AG10803 (cell line): ENCODE measurements at places on chromosomes 12 and 14.
A peak's percentile ranks its signal among the peaks of the same experiment; 100 is the strongest.

GRCh38 chr14:104660597-104660996 lies 28.8 kb upstream of the INF2 start:
- DNase-seq = no peak

- peak; percentile 35 for DNase-seq
These were observed 181.1 kb downstream of the BTG1 start for GRCh38 chr12:91964501-91964900.

GRCh38 chr14:76612654-76613053 lies 148.6 kb upstream of the VASH1 start:
- no peak for DNase-seq

- no peak for DNase-seq
These were observed 100.1 kb downstream of the SINHCAF start for GRCh38 chr12:31225656-31226535.

DNA sequence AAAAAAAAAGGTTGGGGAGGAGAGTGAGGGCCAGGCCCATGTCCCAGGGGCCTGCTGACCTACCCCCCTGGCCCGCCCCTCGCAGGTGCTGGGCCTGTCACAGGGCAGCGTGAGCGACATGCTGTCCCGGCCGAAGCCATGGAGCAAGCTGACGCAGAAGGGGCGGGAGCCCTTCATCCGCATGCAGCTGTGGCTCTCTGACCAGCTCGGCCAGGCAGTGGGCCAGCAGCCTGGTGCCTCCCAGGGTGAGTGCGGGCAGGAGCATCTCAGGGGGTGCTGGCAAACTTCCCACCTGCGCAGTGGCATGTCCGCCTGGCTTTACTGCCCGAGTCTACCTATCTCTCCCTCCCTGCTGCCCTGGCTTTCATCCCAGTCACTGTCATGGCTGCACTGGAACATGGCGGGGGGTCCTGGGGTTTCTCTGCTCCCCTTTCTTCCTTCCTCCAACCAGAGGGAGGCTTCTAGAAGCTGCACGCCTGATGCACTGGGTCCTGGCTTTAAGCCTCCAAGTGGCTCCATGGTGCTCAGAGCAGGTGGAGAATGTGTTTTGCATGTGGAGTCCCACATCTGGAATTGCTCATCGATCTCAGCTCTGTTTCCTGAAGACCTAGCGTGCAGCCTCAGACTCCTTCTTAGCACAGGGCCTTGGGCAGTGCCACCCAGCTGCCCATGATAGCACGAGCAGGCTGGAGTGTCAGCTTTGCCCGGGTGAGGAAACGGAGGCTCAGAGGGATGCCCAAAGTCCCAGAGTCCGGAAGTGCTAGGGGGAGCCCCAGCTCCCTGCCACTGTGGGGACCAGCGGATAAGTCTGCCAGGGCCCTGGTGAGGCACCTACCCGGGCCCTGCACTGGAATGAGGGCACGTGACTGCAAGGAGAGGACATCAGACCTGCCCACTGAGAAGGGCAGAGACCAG lies 46.3 kb downstream of the PHETA1 start:
- peak; percentile 18 for DNase-seq

GRCh38 chr14:61589691-61590581 lies 105.4 kb upstream of the HIF1A start:
- no peak for DNase-seq

DNA sequence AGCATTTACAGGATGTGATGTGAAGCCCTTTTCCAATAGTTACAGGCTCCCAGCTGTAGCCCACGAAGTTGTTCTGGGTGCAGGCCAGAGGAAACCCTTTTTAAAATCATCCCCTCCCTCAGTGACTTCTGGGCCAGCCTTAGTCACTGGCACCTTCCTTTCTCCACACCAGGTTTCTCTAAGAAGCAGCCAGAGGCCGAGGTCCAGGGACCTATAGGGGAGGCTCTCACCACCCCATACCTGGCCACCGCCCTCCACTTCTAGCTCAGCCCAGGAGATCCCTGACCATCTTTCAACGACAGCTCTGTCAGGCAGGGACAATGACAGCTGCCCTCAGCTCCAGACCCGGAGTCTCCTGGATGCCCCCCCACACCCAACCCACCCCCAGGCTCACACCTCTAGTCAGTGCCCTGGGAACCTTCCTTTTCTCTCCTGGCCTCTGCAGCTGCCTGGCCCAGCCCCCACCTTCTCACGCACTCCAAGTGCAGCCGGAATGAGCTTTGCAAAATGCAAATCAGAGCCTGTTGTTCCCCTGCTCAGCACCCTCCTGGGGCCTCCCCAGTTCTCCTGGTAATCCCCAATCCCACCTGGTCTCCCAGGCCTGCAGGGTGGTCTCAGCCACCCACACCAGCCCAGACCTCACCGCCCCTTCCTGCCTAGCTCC lies 46.7 kb downstream of the TESC start:
- DNase-seq = no peak

DNA sequence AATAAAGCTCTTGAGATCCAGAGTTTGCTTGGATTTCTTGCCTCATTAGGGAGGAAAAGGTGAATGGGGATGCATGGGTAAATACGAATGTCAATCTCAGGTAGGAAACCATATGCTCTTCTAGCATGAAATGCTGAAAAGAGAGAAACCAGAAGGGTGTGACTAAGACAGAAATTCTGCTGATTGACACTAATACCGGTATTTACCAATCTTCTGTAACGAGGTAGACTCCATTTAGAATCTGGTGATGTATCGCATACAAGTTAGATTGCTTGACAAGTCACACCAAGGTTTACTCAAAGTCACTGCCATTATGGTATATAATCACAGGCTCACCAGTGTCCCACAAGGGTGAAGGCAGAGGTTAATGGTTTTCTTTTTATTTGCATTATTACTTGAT lies 337.9 kb downstream of the NRXN3 start:
- no peak for DNase-seq

DNA sequence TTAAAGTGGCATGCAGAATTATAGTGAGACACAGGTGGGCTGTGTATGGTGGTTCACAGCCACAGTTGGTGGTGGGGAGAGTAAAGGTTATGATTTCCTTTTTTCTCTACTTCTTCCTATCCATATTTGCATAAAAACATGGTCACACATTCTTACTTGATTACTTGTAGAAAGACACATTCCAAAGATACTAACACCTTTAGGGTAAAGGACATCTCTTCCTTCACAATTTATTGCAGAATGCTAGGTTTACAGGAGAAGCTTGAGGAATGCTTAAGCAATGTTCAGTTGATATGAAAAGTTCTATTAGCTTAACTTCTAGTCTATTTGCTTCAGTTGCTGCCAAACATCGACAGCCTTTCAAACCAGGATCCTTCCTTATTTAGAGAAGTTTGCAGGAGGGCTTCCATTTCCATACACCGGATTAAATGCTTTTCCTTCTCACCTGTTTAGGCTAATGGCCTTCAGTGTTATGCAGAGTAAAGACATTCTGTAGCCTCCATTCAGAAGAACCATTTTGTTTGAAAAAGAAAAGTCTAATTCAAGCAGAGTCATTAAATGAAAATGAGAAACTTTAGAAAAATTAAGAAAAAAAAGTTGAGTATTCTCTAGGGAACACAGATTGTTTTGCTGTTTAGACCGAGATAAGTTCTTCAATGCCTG lies 2.6 kb upstream of the PHC1 start:
- DNase-seq = no peak

GRCh38 chr14:28773861-28774691 lies 7.5 kb downstream of the FOXG1 start:
- DNase-seq = peak; percentile 40

DNA sequence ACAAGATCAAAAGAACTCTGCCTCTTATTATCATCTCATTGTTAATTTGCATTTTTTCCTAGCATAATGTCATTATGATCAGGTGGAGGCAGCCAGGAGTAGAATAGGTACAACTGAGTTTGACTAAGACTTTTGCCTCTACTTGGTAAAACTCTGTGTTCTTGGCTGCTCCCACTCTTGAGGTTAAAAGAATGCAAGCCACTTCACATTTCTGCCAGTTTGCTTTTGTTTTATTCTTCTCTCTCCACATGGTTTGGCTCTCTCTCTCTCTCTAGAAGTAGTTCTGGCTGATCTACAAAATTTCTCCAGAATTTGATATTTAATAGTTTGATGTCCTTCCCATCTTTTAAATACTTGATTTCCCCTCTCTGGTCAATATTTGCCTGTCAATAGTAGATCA lies 170.7 kb upstream of the E2F7 start:
- DNase-seq = peak; percentile 73

- DNase-seq = peak; percentile 84
These were observed 2.9 kb upstream of the MMP17 start for GRCh38 chr12:131825146-131825892.

GRCh38 chr14:88519907-88520306 lies 34.9 kb downstream of the PTPN21 start:
- DNase-seq = no peak

- no peak for DNase-seq
These were observed 9.9 kb downstream of the DPF3 start for GRCh38 chr14:72883961-72884360.

- no peak for DNase-seq
These were observed 153.0 kb downstream of the PCNX1 start for GRCh38 chr14:71060274-71060673.

GRCh38 chr14:66752109-66752508 lies 244.2 kb downstream of the GPHN start:
- no peak for DNase-seq

GRCh38 chr12:15118955-15119354 lies 102.3 kb downstream of the RERG start:
- no peak for DNase-seq

GRCh38 chr14:85291731-85292130 lies 238.2 kb upstream of the FLRT2 start:
- DNase-seq = no peak

- no peak for DNase-seq
These were observed 60.6 kb downstream of the BEGAIN start for GRCh38 chr14:100526632-100527031.

- peak; percentile 48 for DNase-seq
These were observed 353.7 kb downstream of the APAF1 start for GRCh38 chr12:98998697-98999299.

DNA sequence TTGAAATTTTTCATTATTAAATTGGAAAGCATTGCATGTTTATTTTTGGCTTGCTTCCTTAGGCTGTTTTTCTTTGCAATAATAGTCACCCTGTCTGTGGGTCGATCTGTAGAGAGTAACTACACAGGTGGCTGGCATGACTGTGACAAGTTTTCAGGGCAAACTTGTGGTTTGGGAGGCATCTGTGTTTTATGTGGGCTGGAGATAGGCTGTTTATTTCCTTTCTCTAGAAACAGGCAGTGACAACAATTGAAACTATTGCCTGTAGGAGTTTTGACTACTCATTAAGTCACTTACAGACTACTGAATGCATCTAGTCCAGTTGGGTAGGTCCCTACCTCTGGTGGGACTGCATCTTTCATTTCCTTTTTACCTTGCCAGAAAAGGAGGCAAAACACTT lies 155.6 kb downstream of the DYRK2 start:
- DNase-seq = no peak

DNA sequence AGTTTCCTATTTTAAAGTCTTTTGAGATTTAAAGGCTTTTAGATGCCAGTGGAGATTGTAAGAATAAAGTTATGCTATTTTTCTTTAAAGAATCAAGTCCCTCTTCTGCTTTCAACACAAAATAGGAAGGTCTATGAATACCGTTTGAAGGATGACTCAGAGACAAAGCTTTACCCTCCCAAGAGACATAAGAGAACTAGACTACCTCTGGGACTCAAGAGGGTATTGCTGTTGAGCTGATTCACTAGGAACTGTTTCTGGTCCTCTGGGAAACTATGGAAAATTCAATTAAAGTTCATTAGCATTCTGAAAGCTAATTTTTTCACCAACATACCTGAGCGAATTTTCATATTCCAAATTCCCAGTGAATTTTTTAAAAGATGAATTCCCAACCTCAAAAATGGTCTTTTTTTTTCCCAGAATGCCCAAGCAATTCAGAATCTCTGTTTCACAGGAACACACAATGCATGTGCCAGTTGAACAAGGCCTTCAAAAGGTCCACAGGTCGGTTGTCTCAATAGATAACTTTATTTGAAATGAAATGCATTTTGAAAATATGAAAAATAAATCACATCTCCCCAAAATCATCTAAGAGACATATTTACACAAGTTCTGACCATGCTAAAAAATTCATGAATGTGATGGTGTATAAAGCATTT lies 6.5 kb downstream of the PHLDA1 start:
- DNase-seq = peak; percentile 82

- no peak for DNase-seq
These were observed 562 bp downstream of the ZFYVE1 start for GRCh38 chr14:73026243-73026844.

- DNase-seq = no peak
These were observed 102.7 kb upstream of the G2E3 start for GRCh38 chr14:30456296-30456695.

GRCh38 chr14:75277008-75277814 lies 1.4 kb upstream of the FOS start:
- peak; percentile 93 for DNase-seq

DNA sequence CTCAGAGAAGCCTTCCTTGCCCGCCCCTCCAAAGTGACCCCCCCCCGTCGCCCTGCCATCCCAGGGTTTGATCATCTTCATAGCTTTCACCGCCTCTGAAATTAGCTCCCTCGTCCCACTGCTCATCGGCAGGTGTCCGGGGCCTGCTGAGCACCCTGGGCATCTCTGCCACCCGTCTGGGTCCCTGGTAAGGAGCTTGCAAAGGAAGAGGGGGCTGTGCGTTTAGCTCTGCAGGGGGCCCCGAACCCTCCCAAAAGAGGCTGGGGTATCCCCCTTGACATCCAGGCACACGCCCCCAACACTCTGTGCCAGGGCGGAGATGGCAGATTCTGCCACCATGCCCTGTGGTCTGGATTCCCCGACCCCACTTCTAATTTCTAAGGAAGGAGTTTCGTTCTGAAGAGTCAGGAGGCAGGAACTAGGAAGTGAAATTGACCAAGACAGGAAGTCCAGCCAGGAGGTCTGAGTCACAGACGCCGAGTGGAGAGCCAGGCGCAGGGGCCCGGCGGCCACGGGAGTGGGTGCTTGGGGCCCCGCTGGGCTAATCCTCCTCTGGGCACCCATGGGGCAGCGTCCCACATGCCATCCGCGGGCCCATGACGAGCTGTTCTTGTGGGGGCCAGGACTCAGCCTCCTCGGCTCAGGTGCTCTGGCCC lies 95.7 kb downstream of the RFLNA start:
- peak; percentile 77 for DNase-seq

DNA sequence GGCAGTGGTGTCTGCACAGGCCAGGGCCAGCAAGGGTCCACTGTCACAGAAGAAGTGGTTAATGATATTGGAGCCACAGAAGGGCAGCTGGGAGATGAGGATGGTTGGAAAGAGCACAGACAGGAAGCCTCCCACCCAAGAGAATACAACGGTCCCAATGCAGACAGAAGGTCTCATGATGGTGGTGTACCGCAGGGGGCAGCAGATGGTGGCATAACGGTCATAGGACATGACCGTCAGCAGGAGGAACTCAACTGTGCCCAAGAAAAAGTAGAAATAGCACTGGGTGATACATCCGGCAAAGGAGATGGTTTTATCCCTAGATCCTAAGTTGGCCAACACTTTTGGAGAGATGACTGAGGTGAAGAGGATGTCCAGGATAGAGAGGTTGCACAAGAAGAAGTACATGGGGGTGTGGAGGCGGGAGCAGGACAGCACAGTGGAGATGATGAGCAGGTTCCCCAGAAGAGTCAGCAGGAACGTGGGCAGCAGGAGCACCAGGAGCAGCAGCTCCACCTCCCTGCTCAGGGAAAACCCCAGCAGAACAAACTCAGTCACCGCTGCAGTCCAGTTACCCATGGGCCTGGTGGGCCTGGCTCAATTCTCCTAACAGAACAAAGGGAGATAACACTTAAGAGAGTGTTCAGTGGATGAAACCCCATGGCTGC lies 9.8 kb downstream of the OR6J1 start:
- DNase-seq = no peak

GRCh38 chr14:90610346-90611040 lies 205.7 kb downstream of the TTC7B start:
- DNase-seq = no peak

GRCh38 chr12:114580306-114580705 lies 103.7 kb downstream of the TBX3 start:
- no peak for DNase-seq

- DNase-seq = no peak
These were observed 176.4 kb downstream of the SLC38A4 start for GRCh38 chr12:46649433-46649832.
